Activated T-helper 9 cell treated with anti-CD3 and anti-CD28 coated beads, Interleukin-2, amount 50 U/mL, for 16 hours (primary cell): ENCODE measurements at places on chromosomes 6 and 20.

GRCh38 chr20:44234566-44235317 is 12.4 kb upstream of the GDAP1L1 start:
- no peak for DNase-seq

- DNase-seq: no peak
Observed at GRCh38 chr6:147677647-147678046, 169.2 kb downstream of the SAMD5 start.

- DNase-seq: no peak
Observed at GRCh38 chr6:150377211-150377781, 8.5 kb downstream of the IYD start.

DNA sequence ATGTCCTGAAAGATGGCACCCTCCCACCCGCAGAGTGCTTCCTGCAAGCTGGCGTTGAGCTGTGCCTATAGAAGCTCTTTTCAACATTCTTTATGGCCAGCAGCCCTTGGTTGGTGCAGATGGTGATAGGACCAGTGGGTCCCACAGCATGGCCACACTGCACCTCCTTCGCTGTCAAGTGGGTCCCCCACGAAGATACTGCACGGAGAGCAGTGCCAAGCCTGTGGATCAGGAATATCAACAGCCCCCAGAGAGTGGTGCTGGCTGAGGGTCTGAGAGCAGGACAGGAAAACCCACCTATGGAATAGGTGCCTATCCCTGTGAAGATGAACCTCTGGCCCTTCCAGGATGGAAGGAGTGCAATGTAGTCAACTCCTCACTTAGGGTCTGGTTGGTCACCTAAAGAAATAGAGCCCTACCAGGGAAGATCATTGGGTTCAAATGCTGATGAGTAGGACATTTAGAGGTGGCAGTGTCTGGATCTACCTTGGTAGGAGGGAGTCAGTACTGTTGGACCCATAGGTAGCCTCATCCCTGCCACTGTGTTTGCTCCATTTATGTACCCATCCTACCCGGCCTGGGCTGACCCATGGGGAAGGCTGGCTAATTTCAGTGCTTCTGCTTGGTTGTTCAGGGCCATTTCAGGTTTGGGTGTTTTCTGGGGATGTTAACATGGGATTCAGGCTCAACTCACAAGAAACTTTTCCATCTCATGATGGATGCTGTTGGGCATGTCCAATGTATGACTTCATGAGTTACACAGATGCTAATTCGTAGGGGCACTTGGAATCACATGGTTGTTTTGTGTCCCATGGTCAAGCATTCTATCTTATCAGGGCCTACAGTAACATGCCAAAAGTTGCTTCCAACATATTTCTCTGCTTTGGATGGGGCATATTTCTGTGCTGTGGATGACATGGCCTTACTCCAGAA is 33.4 kb upstream of the MICB start:
- DNase-seq: no peak

- DNase-seq: no peak
Observed at GRCh38 chr6:116866281-116866871, 10.7 kb upstream of the RFX6 start.
